Stimulated activated CD8-positive, alpha-beta memory T cell treated with anti-CD3 and anti-CD28 coated beads, Interleukin-7, amount 100 ng/mL, for 4 hours (primary cell): ENCODE measurements at places on chromosomes 2 and 18.

DNA sequence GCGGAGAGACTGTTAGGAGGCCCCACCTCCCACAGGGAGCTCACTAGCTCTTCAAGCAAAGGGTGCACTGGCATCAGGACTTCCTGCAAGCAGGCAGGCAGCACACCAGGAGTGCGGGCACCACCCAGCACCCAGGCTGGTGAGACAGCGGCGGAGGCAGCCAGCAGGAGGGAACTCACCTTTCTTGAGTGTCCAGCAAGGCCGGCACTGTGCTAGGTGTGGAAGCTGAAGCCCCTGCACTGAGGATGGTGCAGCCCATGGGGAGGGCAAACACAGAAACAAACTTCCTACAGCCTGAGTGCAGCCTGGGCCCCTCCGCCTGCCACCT is 100.7 kb upstream of the ID2 start:
- DNase-seq, result no peak

DNA sequence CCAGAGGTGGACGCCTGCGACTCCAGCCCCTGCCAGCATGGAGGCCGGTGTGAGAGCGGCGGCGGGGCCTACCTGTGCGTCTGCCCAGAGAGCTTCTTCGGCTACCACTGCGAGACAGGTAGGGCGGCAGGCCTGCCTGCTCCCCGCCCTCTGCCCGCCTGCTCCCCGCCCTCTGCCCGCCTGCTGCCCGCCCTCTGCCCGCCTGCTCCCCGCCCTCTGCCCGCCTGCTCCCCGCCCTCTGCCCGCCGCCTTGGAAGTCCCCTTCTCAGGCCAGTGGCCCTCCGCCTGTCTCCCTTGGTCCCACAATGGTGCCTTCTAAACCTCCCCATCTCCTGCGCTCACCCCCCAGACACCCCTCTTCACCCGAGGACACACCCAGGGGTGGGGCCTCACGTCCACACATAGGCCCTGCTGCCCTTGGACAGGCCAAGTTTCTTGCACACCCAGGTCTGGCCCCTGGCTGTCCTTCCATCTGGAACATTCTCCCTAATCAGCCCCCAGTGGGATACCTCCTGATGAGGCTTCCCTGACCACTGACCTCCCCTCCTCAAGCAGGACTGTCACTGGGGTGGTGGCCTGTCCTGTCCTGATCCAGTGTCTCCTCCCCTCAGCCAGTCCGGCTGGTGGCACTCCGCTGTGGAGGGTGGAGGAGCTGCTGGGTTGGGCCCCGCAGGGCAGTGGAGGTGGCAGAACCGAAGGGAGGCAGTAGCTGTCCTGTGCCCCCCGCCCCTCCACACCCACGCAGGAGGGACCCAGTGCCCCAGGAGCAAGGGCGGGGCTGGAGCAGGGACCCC is 37.9 kb downstream of the MTERF4 start:
- peak; percentile 15 for DNase-seq

DNA sequence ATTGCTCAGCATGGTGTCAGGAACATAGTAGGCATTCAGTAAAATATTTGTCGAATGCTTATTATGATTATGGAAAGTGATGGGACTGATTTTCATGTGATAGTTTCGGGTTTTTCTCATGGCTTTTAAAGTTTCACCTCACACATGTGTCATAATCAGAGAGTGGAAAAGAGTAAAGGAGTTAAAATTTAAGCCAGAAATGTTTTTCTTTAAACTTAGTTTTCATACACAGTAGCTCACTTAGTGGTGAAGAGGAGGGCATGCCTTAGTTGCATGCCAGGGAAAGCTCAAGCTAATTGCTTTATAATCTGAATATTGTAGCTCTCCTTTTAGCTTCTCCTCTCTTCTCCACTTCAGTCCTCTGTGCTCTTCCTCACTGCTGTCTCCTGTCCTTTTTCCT is 38.0 kb downstream of the EHBP1 start:
- no peak for DNase-seq

DNA sequence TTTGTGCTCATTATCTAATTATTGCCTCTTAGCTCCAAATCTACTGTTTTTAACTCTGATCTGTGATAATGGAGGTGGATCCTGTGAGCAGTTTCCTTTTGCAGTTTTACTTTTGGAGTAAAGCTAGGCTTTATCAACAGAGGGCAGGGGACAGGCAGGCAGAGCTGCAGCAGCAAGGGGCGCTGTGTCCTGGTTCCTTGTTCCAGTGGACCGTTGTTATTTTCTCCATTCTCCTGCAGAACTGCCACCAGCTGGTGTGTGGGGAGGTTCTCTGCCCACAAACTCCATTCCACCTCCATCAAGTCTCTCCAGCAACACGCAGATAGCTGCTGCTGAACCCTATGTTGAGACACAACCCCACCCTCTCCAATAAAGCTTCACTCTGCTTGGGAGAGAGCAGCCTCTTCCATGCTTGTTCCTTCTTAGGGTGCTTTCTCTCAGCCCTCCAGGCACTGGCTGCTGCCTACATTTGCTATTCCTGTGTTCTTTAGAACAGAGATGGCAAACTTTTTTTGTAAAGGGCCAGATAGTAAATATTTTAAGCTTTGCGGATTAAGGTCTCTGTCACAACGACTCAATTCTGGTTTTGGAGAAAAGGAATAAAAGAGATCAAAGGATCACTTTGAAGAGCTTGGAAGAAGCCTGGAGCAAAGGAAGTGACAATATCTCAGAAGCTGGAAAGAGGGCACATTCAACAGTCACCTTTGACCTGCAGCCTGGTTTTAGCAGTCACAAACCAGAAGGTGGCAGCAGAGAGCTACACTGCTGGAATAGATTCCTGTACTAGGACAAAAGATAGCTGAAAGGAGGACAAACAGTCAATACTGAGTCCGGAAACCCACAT is 208.8 kb downstream of the CCDC178 start:
- no peak for DNase-seq

GRCh38 chr2:172613615-172614231 is 57.8 kb downstream of the PDK1 start:
- DNase-seq, result no peak

DNA sequence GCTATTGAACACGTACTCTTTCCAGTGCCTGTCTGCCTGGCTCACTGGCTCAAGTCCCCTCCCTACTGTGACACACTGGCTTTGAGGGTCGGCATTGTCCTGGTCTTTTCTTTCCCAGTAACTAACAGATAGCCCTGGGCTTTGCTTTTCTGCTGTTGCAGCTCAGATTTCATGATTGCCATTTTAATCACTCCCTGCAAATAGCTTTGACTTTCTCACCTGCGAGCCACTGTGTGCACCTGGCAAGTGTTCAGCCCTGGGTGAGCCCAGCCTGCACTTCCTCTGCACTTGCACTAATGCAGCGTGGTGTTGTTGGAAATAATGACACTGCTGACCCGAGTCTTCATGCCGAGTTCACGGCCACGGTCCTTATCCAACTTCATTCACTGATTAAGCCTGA is 52.9 kb downstream of the DCDC2C start:
- DNase-seq, result no peak

- DNase-seq, result no peak
These were observed 2.2 kb downstream of the CDKL4 start for GRCh38 chr2:39241588-39241987.

GRCh38 chr2:235498946-235499812 is 5.3 kb downstream of the AGAP1 start:
- DNase-seq, result no peak

GRCh38 chr2:85702172-85702571 is 8.0 kb downstream of the GNLY start:
- no peak for DNase-seq

DNA sequence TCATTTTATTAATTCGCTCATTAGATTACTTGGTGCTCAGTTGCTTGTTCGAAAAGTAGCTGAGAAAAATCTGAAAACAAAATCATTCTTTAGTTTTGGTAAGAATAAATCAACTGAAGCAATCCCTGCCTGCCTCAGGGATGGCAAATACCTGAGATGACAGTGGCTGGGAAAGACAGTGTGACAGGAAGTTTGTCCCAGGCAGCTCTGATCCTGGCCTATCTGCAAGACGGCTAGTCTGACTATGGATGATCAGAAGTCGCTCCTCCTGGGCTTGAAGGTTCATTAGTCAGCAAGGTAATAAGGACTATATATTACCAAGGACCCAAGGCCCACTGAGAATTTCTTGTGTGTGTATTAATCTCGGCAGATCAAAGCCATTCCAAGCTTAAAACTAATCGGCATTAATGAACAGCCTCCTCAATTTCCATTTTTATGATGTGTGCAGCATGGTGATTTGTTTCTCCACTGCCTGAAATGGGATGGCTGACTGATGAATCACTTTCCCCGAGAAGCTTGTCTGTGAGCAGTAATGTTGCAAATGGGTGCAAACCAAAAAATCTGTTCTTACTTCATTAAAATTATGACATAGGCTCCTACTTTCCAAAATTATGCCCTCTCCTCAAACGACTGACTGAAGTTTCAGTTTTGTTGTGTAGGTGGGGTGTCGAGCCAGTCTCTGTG is 199.9 kb downstream of the ACTR3 start:
- DNase-seq, result no peak

DNA sequence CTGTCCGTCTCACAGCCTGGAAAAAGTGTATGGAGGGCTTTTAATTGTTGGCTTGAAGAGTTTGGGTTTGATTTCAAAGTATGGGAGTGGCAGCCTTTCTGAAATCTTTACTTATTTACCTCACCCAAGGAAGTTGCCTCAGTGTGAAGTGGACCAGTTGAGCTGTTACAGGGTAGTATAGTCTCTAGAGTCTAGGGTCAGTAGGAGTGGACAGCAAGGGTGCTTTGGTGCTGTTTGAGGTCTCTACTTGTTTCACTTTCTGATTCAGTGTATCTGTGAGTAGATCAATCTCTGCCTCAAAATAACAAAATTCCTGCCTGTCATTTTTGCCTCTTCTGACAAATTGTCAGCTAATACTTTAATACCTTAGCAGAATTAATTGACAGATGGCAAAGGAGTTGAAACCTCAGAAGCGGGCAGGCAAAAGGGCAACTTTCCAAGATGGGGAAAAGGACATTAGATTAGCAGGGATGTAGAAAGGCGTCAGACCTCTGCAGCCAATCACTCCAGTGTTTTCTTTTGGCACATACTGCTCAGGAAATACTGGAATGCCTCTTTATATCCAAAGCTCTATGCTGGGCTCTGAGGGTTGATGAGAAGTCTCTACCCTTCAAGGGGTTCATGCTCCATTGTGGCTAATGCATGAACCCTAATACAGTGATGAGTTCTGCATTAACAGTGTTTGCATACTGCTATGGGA is 5.9 kb downstream of the RIOK3 start:
- DNase-seq, result no peak

DNA sequence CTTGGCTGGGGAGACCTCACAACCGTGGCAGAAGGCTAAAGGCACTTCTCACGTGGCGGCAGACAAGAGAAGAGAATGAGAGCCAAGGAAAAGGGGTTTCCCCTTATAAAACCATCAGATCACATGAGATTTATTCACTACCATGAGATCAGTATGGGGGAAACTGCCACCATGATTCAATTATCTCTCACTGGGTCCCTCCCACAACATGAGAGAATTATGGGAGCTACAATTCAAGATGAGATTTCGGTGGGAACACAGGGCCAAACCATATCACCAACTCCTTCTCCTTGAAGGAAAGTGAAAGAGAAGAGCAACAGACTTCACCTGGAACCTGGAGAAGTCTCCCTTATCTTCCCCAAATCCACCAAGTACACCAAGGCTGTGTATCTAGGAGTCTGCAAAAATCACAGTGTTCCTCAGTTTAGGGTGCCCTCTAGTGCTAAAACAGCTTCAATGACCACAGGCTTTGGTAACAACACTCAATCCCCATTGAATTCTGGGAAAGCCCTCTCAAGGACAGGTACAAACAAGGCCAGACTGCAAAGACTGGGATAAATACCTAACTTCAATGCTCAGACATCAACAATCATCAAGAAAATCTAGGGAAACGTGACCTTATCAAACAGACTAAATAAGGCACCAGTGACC is 148.8 kb upstream of the SRD5A2 start:
- DNase-seq, result no peak
